Effector memory CD8-positive, alpha-beta T cell (primary cell): ENCODE measurements at places on chromosomes 1 and 21.

DNA sequence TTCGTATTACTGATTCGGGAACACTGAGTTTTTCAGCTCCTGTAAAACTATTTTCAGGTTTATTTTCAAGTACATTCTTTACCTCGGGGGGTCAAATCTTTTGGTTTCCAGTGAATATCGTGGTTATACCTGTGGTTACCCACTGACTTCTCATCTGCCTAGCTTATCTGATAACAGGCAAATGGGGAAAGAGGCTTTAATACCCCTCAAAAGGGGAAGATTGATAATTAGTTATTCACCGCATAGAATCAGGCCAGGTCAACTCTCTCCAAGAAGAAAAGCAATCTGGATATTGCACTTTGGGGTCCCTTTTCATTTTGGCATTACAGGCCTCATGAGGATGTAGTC is 23.0 kb downstream of the RUNX1 start:
- DNase-seq, result no peak

DNA sequence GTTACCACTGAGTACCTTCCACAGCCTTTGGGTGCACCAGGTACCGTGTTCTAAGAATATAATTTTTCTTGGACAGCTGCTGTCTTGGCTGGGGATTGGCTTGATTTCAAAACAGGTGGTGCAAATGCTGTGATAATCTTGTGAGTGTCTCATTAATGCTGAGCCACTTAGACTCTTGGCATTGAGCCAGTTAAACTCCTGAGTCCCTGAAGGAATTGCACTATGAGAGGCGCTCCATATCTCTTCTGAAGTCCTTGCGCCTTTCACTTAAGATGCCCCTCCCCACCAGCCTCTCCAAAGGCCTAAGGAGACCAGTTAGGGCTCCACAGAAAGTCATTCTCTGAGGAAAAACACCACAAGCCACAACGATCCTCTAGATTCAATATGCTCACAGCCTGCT is 51.0 kb downstream of the BACH1 start:
- DNase-seq, result no peak

- no peak for DNase-seq
Measured at GRCh38 chr1:219990782-219991510, 55.4 kb downstream of the EPRS1 start.

- DNase-seq, result no peak
Measured at GRCh38 chr21:25625036-25625435, 14.0 kb upstream of the JAM2 start.

- DNase-seq, result no peak
Measured at GRCh38 chr1:56029319-56030003, 549.9 kb downstream of the PLPP3 start.

- no peak for DNase-seq
Measured at GRCh38 chr1:210677533-210677932, 348.8 kb downstream of the HHAT start.

GRCh38 chr1:92354259-92354658 is 55.4 kb downstream of the RPAP2 start:
- DNase-seq, result no peak

GRCh38 chr1:184062640-184063286 is 11.2 kb downstream of the TSEN15 start:
- DNase-seq, result no peak

GRCh38 chr1:107557095-107557494 is 407.9 kb downstream of the VAV3 start:
- no peak for DNase-seq

- no peak for DNase-seq
Measured at GRCh38 chr1:236608930-236609726, 4.8 kb upstream of the HEATR1 start.

GRCh38 chr1:61004262-61005003 is 77.9 kb upstream of the NFIA start:
- DNase-seq, result no peak

GRCh38 chr1:227540170-227541098 is 22.9 kb upstream of the ZNF678 start:
- no peak for DNase-seq

GRCh38 chr1:1569341-1569740 is 5.3 kb downstream of the SSU72 start:
- DNase-seq, result no peak

DNA sequence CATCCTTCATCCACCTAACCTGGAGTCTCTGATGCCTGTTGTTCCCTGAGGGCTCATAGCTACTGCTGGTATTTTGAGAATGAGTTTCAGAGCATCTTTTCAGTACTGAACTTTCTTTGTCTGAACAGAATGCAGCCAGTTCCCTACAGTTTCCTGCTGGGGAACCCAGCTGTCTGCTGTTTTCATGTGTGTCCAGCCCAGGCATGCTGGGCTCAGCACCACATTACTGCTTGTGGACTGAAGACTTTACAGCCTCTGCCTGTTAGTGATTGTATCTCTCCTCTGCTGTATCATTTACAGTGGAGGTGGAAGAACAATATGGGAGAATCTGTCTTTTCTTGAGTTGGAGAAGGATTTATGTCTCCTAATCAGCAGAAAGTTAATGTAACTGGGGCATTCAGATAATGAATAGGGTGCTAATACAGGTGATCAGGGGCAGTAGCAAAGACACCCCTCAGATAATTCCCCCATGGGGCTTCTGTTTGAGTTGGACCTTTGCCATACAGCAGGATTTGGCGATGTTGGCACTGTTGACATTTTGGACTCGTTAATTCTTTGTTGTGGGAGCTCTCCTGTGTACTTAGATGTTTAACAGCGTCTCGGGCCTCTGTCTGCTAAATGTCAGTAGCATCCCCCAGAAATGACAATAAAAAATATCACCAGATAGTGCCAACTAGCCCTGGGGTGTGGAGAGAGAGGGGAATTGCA is 207.7 kb downstream of the HHAT start:
- no peak for DNase-seq

- no peak for DNase-seq
Measured at GRCh38 chr1:5501206-5501930, 490.9 kb downstream of the NPHP4 start.

DNA sequence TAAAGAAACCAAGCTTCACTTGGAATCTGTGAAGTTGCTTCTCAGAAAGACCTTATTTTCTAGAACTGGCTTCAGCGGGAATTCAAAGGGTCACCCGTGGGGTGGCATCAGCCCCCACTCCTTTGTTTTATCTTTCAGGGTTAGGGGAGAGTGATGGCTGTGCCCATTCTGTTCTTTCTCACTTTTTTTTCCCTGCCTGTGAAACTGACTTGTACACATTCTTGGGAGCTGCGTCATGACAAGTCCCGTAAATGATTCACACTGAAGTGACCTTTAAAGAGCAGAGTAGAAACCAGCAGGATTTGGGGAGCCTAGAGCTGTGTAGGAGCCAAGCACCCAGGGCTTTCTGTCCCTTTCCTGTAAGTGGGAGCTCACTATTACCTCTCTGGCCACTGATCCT is 43.8 kb downstream of the SLC44A3 start:
- no peak for DNase-seq

DNA sequence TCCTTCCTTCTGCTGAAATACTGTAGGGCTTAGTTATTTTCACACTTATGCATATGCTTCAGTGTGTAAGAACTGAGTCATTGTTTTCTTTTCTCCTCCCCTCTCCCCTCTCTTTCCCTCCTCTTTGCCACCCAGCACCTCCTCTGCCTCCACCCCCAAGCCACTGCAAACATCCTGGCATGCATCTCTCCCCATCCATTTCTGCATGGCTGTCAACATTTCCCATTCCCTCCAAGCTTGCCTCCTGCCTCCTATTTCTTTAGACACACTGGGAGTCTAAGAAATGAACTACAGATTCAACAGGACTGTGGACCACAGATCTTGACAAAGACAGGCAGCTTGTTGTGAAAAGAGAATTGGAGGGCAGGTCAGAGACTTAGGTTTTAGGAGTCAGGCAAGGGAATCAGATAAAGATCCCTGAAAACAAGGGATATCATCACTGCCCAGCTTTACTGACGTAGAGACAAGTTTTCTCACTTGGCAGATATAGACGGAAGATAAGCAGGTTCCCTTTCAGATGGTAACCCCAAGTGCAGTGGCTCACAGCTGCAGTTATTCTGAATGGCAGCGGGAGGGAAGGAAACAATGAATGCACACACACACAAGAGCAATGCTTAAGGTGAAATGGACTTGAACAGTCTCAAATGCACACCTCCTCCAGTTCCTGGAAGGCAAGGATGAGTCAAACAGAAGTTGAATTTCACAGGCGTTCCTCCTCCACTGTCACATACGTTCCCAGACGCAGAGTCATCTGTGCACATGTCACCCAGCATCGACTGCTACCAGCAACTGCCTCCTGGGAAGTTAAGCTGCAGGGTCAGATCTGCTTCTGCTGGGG is 56.1 kb downstream of the HIVEP3 start:
- DNase-seq, result no peak

DNA sequence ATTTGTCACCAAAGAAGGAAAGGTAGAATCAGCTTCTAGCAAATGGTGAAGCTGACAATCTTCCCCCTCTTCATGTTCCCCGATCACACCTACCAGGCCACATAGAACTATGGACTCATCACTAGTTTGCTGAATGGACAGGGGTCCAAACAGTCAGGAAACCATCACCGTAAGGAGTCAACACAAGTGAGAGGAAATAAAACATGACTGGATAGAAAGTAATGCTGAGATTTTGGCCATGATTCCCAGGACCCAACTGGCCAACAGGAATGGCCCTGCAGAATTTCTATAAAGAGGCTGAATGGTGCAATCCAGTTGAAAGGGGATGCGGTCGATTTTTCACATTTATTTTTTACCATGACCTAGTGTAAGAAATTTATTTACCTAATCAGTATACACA is 10.7 kb downstream of the DDAH1 start:
- no peak for DNase-seq

- no peak for DNase-seq
Measured at GRCh38 chr1:162551969-162552683, 9.4 kb upstream of the UAP1 start.

DNA sequence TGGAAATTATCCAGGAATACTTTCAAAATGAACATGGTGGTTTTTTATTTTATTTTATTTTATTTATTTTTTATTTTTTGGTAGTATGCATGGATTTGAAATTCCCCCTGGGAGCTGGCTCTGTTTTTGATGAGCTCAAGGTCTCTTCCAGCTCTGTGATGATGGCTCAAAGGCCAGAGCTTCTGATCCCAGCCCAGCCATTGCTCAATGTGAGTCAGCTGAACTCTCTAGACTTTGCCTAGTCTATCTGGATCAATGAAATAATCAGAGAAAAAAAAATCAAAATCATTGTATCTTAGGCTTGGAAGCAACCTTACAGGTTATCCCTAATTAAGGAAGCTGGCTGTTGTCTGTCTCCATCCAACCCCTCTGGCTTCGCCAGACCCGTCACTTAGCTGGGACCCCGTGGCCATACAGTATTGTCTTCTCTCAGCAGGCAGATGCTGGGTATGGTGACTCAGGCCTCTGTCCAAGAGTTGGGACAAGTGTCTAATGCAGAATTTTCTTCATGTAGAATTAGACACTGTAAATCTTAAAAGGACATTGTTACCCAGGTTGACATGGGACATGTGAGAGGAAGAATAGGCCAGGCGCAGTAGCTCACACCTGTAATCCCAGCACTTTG is 90.2 kb upstream of the LPGAT1 start:
- no peak for DNase-seq

DNA sequence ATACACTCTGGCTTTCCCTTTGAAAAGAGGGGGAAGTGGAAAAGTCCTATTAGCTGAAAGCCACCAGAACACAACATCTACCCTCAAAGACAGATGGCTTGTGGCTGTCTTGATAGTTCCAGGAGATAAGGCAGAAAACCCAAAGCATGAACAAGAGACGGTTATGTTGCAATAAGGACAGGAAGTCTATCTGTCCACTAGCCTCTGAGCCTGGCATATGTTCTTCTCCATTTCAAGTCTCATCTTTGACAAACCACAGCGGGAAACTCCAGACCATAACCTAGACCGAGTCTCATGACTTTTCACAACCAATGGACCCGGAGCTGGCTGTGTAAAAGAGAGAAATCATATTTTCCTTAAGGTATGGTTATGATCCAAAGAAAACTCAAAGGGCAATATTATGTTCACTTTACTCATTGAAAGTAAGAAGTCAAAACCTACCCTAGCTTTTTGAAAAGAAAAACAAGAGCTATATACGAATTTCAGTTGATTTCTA is 33.8 kb downstream of the DUSP10 start:
- DNase-seq, result peak; percentile 60

DNA sequence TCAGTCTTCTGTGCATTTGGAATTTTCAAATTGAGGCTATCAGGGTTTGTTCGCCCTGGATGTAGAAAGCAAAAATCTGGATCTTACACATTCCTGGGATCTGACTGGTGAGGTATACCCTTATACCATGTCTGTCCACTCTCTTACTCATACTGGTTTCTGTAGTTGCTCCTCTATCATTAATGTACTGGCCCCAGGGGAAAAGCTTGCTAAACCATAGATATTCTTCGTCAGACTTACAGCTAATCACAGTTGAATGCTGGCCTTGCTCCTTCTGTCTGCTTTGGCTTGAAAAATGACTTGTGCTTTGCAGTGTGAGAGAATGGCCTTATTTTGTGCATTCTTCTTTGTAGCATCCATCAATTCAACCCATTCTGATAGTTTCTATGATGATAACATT is 30.5 kb downstream of the TBCE start:
- DNase-seq, result no peak

GRCh38 chr1:42926879-42927242 is 31.8 kb downstream of the SLC2A1 start:
- DNase-seq, result no peak

GRCh38 chr1:29249170-29249691 is 12.9 kb downstream of the PTPRU start:
- DNase-seq, result no peak
